ENCODE measurements at places on chromosomes 7 and 10. TPM values are rescaled to one million over a fixed set of nuclear protein-coding genes. Genes with fewer than 3 reads are reported as not detected.
A peak's percentile ranks its signal among the peaks of the same experiment; 100 is the strongest.

- no peaks in the 10 kb centered on the region for H3K36me3 ChIP-seq
- H3K4me3 ChIP-seq: no peak overlapping the region
- H3K27ac ChIP-seq: no peak overlapping the region
- no peaks in the 10 kb centered on the region for H3K27me3 ChIP-seq
Observed at GRCh38 chr7:69217516-69218350, 380.5 kb upstream of the AUTS2 start.

GRCh38 chr7:141342621-141343408 lies 208.4 kb upstream of the AGK start:
- DNase-seq: no peak
- no peak overlapping the region for H3K4me3 ChIP-seq
- H3K36me3 ChIP-seq: no peaks in the 10 kb centered on the region
- no peaks in the 10 kb centered on the region for H3K4me1 ChIP-seq
- no peak overlapping the region for H3K27ac ChIP-seq
- no peaks in the 10 kb centered on the region for H3K27me3 ChIP-seq

- H3K4me1 ChIP-seq: no peaks in the 10 kb centered on the region
- no peak overlapping the region for H3K27ac ChIP-seq
- no peaks in the 10 kb centered on the region for H3K36me3 ChIP-seq
- no peak overlapping the region for H3K4me3 ChIP-seq
- DNase-seq: no peak
- H3K27me3 ChIP-seq: no peaks in the 10 kb centered on the region
Observed at GRCh38 chr10:97138174-97138573, 47.6 kb downstream of the SLIT1 start.

- peaks cover 7% of the 10 kb centered on the region for H3K4me1 ChIP-seq
- H3K36me3 ChIP-seq: no peaks in the 10 kb centered on the region
- peak overlapping the region; percentile 30 for H3K4me3 ChIP-seq
- H3K27me3 ChIP-seq: no peaks in the 10 kb centered on the region
Observed at GRCh38 chr7:24825931-24826661, 68.8 kb upstream of the GSDME start.

DNA sequence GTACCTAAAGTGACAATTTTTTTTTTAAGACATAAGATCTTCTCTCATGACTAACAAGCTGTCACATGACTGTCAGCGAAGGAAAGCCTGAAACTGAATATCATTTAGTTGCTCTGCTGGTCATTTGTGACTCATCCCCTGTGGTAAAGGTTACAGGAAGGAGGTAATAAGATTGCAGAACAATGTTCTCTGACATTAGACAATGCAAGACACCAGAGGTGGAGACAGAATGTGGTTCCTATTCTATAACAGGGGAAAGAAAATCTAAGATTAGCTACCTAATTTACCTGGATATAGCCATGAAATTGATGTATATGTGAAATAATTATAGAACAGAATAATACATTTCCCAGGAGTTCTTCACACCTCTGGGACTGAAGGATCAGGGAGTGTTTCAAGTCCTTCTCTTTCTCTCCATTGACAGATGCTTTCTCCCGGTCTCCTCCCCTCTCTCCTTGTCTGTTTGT lies 47.7 kb downstream of the LRGUK start:
- H3K4me1 ChIP-seq: no peaks in the 10 kb centered on the region
- no peak overlapping the region for H3K27ac ChIP-seq
- H3K4me3 ChIP-seq: no peak overlapping the region
- DNase-seq: peak; percentile 48

DNA sequence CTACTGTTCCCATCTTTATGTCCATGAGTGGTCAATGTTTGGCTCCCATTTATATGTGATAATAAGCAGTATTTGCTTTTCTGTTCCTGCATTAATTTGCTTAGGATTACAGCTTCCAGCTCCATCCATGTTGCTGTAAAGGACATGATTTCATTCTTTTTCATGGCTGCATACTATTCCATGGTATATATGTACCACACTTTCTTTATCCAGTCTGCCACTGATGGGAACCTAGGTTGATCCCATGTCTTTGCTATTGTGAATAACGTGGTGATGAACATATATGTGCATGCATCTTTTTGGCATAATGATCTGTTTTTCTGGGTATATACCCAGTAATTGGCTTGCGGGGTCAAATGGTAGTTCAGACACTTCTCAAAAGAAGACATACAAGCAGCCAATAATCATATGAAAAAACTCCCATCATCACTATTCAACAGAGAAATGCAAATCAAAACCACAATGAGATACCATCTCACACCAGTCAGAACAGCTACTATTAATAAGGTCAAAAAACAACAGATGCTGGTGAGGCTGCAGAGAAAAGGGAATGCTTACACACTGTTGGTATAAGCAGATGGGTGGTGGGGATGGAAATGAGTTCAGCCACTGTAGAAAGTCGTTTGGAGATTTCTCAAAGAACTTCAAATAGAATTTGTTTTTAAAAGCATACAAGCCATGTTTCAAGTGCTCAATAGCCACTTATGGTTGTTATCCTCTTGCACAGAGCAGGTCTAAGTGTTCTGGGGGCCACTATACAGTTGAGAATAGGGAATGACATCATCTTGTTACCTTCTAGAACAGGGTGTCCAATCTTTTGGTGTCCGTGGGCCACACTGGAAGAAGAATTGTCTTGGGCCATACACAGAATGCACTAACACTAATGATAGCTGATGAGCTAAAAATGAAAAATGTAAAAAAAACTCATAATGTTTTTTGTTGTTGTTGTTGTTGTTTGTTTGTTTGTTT lies 23.2 kb upstream of the SDK1 start:
- H3K4me1 ChIP-seq: no peaks in the 10 kb centered on the region
- H3K4me3 ChIP-seq: no peak overlapping the region
- DNase-seq: no peak
- no peaks in the 10 kb centered on the region for H3K27me3 ChIP-seq
- no peaks in the 10 kb centered on the region for H3K36me3 ChIP-seq

GRCh38 chr10:123860209-123860608 lies 31.4 kb downstream of the CPXM2 start:
- H3K36me3 ChIP-seq: no peaks in the 10 kb centered on the region
- H3K27me3 ChIP-seq: no peaks in the 10 kb centered on the region
- no peak overlapping the region for H3K4me3 ChIP-seq
- no peak for DNase-seq
- H3K27ac ChIP-seq: peak overlapping the region; percentile 60

DNA sequence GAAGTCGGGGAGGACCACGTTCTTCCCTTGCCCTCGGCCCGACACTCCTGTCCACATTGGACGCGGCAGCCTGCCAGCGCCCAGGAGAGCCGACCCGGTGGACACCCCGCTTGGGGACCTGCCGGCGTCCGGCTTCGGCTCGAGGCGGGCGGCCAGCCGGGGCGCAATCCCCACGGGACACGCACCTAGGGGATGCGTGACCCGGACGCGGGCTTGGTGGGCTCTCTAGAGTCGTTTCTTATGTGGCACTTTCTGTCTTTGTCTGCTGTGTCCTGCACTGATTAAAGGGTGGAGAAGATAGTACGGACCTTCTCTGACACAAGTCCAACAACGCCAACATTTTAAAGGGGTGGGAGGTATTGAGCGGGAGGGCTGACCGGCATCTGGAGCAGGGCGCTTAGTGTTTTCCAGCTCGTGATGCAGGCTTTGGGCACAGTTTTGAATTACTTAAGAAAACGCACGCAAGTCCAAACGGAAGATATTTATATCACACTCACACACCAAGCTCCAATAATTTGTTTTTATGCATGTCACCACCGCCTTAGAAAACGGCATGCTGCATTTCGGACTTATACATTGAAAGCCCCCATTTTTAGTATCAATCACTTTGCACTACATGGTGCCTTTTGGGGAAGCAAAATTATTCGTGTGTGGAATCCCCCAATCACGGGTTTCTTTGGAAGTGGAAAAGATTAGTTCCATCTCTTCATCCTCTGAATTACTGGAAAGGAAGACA lies 3.9 kb upstream of the SPAG6 start:
- H3K4me3 ChIP-seq: peak overlapping the region; percentile 80
- H3K4me1 ChIP-seq: no peaks in the 10 kb centered on the region
- H3K27ac ChIP-seq: peak overlapping the region; percentile 85
- no peak for DNase-seq
- H3K36me3 ChIP-seq: no peaks in the 10 kb centered on the region
- peaks cover 6% of the 10 kb centered on the region for H3K27me3 ChIP-seq

DNA sequence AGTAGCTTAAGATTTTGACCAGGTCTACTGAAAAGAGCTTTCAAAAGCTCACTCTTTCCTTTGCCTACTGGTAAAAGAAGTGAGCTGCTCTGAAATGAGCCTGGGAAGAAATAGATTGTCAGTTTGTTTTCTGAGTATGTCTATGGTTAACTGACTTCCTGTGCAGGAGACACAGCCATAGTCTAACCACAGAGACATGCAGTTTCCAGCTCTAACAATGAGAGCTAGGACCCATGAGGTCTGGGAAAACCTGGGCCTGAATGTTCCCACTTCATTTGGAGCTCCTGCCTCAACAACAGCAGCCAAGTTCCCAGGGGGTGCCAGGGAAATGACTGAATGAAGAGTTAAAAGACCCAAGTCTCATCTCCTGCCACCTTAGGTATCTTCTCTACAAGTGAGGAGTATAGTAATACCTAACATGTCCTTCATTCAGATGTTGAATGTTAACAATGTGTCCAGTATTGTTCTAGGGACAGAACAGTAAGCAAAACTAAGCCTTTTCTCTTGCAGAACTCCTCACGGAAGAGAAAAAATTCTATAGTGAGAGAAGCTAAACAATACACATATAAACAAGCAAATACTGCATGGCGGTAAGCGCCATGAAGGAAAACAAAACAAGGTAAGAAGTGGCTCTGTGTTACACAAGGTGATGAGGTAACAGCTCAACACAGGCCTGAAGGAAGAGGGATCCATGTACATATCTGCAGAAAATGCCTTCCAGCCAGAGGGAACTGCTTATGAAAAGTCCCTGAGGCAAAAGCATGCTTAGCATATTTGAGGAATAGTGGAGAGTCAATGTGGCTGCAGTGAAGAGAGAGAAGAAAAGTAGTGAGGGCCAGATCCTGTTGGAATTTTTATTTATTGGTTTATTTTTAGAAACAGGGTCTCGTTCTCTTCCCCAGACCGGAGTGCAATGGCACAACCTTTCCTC lies 26.4 kb upstream of the ANKRD1 start:
- no peak overlapping the region for H3K4me3 ChIP-seq
- no peaks in the 10 kb centered on the region for H3K27me3 ChIP-seq

DNA sequence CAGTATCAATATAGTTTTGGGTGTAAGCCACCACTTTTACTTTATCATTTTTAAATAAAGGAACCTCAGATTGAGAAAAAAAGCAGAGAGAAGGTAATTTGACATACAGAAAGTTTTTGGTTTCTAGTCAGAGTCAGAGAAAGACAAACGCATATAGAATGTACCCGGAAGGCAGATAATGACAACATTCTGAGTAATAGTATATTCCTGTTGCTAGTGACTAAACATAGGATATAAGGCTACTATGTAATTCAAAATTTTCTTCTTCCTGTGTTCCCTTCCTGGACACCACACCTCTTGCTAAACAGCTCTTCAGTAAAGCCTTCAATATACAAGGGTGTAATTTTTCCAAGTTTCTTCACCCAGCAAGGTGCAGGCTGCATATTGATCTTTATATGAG lies 597.6 kb downstream of the PCDH15 start:
- H3K36me3 ChIP-seq: no peaks in the 10 kb centered on the region
- H3K4me3 ChIP-seq: no peak overlapping the region
- H3K27ac ChIP-seq: no peak overlapping the region
- DNase-seq: no peak

GRCh38 chr7:151448261-151449252 lies 8.6 kb upstream of the CRYGN start:
- DNase-seq: peak; percentile 80
- peak overlapping the region; percentile 26 for H3K27ac ChIP-seq
- no peaks in the 10 kb centered on the region for H3K27me3 ChIP-seq
- H3K4me3 ChIP-seq: peak overlapping the region; percentile 72

- H3K4me3 ChIP-seq: no peak overlapping the region
- H3K4me1 ChIP-seq: no peaks in the 10 kb centered on the region
- no peaks in the 10 kb centered on the region for H3K36me3 ChIP-seq
- H3K27ac ChIP-seq: no peak overlapping the region
Observed at GRCh38 chr10:491667-492424, 197.6 kb downstream of the DIP2C start.

- H3K4me3 ChIP-seq: no peak overlapping the region
- H3K27me3 ChIP-seq: no peaks in the 10 kb centered on the region
- H3K27ac ChIP-seq: no peak overlapping the region
- H3K36me3 ChIP-seq: no peaks in the 10 kb centered on the region
- no peak for DNase-seq
Observed at GRCh38 chr7:76089865-76090475, 42.1 kb downstream of the MDH2 start.

GRCh38 chr7:119545118-119545517 lies 727.9 kb upstream of the KCND2 start:
- no peak overlapping the region for H3K4me3 ChIP-seq
- no peaks in the 10 kb centered on the region for H3K27me3 ChIP-seq
- no peaks in the 10 kb centered on the region for H3K36me3 ChIP-seq
- no peak overlapping the region for H3K27ac ChIP-seq

GRCh38 chr7:90178166-90178565 lies 23.9 kb downstream of the STEAP1 start:
- H3K4me3 ChIP-seq: no peak overlapping the region
- no peaks in the 10 kb centered on the region for H3K4me1 ChIP-seq
- H3K36me3 ChIP-seq: no peaks in the 10 kb centered on the region
- H3K27me3 ChIP-seq: no peaks in the 10 kb centered on the region
- DNase-seq: no peak
- H3K27ac ChIP-seq: no peak overlapping the region

- no peak overlapping the region for H3K4me3 ChIP-seq
- no peaks in the 10 kb centered on the region for H3K4me1 ChIP-seq
- no peaks in the 10 kb centered on the region for H3K27me3 ChIP-seq
Observed at GRCh38 chr10:10821926-10822325, 195.7 kb upstream of the CELF2 start.

- DNase-seq: no peak
- H3K27ac ChIP-seq: no peak overlapping the region
Observed at GRCh38 chr10:78473006-78473405, 439.3 kb downstream of the RPS24 start.

GRCh38 chr10:3750006-3750816 lies 34.8 kb downstream of the KLF6 start:
- H3K4me1 ChIP-seq: no peaks in the 10 kb centered on the region
- H3K27ac ChIP-seq: peak overlapping the region; percentile 60
- H3K4me3 ChIP-seq: no peak overlapping the region

- no peak overlapping the region for H3K4me3 ChIP-seq
- DNase-seq: no peak
- no peaks in the 10 kb centered on the region for H3K36me3 ChIP-seq
- H3K27me3 ChIP-seq: no peaks in the 10 kb centered on the region
Observed at GRCh38 chr7:130379019-130379418, 1.3 kb upstream of the CPA1 start.

The ACSM6 gene
- not detected for total RNA-seq

The PALD1 gene
- total RNA-seq: 1.2 TPM

The ATP5MK gene
- 159 TPM for total RNA-seq

The EFCAB10 gene
- total RNA-seq: not detected

The THNSL1 gene
- 1.1 TPM for total RNA-seq

The TRIM50 gene
- 2.6 TPM for total RNA-seq

The SPDYE16 gene
- not detected for total RNA-seq

The GJD4 gene
- not detected for total RNA-seq

The MLXIPL gene
- 456 TPM for total RNA-seq

The TNS3 gene
- total RNA-seq: 157 TPM
